Fibroblast of skin of abdomen (primary cell): ENCODE measurements at places on chromosomes 1 and 21.
A peak's percentile ranks its signal among the peaks of the same experiment; 100 is the strongest.

DNA sequence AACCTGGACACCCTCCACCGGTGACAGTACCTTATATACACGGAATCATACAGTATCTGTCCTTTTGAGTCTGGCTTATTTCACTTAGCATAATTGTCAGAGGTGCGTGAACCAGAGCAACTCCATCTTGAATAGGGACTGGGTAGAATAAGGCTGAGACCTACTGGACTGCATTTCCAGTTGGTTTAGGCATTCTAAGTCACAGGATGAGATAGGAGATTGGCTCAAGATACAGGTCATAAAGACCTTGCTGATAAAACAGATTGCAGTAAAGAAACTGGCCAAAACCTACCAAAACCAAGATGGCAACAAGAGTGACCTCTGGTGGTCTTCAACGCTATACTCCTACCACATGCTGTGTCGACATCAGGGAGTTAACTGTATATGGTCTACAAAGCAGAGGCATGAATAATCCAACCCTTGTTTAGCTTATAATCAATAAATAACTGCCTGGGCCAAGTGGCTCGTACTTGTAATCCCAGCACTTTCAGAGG is 1.4 kb upstream of the FDPS start:
- peak; percentile 55 for DNase-seq

- DNase-seq, result no peak
These were observed 16.1 kb downstream of the RBM15 start for GRCh38 chr1:110355321-110355720.

GRCh38 chr1:192491804-192492554 is 83.6 kb upstream of the RGS1 start:
- no peak for DNase-seq

DNA sequence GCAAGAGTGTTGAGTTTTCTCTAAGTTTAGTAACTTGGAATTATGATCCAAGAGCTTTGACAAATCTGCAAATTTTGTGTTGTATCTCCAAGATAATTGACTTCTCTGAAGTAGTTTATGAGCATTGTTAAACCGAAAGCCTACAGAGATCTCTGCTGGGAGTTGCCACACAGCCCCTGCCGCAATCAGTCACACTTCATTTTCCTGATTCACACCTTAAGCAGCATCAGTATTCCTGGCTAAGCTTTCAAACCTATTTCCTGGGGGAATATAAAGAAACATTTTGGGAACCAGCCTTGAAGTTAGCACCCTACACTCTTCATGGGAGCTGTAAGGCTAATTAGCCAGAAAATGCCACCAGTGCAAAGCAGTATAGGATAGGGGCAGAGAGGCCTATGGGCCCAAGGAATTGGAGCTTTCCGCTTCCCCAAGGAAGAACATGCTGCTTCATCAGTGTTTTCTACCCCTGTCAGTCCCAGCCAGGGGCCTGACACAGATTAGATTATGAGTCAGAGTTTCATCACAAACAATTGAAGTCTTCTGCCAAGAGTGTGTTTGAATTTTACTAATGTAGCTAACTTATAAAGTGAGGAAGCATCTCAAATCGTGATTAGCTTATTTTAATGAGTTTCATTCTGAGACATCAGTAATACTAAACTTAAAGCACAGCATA is 23.2 kb upstream of the CACYBP start:
- peak; percentile 53 for DNase-seq

DNA sequence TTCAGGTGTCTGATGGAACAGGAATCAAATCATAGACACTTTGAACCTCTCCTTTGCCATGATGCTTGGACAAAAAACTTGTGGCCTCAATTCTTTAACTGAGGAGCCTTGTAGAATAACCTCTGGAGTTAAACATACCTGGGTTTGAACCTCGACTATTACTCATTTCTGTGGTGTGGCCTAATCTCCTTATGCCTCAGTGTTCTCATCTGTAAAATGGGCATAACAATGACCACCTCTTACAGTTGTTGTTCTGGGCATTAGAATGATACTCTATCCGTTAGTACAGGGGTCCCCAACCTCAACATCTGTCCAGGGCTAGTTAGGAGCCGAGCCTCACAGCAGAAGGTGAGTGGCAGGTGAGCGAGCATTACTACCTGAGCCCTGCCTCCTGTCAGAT is 137.2 kb downstream of the ROR1 start:
- no peak for DNase-seq

- no peak for DNase-seq
These were observed 876 bp downstream of the RAB29 start for GRCh38 chr1:205774198-205775014.

DNA sequence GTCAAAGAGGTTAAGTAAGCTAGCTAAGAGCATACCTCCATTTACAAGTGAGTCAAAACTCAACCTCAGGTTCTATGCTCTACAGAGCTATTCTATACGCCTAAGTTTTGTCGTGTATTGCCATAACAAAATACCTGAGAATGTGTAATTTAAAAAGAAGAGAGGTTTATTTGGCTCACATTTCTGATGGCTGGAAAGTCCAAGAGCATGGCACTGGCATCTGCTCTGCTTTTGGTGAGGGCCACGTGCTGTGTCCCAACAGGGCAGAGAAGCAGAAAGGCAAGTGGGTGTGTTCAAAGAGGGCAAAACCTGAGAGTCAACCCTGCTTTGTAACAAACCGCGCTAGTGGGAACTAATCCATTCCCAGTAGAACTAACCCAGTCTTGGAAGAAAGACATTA is 60.9 kb upstream of the POU2F1 start:
- DNase-seq, result no peak

DNA sequence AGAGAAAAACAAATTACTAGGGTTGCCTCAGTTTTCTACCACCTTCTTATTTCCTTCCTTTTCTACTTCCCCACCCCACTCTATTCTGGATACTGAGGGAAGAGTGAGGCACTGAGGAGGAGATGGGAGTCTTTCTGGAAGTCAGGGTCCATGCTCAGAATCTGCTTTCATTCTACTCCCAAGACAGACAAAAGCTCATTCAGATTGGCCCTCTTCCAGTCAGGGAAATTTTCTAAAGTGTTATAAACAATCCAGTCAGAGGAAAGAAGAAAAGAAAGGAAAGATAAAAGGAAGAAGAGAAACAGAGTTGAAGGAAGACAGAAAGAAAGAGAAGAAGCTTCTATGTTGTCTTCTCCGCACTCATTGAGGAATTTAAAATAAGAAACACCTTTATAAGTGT is 228.6 kb downstream of the COP1 start:
- peak; percentile 6 for DNase-seq

DNA sequence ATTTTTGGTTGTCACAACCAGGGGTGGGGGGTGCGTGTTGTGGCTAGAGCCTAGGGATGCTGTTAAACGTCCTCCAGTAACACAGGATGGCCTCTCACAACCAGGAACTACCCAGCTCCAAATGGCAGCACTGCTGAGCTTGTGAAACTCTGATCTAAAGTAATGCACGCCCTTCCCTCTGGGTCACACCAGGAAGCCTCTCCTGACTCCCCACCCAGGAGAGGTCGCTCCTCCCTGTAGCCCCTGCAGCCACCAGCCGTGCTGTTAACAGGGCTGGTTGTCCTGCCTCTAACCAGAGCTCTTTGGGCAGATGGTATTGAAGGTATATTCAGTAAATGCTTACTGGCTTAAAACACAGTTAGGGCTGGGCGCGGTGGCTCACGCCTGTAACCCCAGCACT is 73.2 kb downstream of the NKAIN1 start:
- DNase-seq, result no peak

DNA sequence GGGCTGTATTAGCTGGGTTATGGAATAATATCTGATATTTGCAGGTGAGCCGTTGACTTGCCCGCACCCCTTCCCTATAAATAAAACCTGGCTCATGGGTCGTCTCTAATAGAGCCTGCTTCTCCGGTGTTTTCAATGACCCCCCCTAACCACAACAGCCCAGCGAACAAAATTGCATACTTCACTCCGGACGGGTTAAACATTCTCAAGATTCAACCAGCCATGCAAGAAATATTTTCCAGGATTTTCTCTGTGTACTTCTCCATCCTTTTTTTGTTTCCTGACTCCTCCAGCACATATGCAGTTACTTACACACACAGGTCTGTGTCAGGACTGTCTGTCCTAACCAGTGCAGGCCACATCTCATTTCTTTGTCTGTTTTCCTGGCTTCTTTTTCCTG is 267.7 kb downstream of the ZNF648 start:
- DNase-seq, result no peak

GRCh38 chr1:62722796-62723195 is 34.6 kb upstream of the DOCK7 start:
- DNase-seq, result no peak

DNA sequence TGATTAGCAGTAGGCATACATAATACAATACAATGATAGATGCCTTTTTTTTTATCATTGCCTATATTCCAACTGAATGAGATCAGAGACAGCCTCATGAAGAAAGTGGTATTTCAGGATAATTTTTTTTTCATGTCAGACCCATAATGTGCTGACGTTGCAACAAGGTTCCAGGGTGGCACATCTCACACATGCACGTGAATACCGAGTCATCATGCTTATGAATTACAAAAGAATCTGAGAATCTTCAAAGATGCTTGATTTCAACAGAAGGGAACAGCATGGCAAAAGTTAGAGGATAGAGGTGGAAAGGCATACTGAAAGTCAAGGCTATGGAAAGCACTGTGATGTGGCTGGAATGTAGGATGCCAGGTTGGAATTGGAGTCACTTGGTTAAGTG is 5.0 kb upstream of the RNF11 start:
- DNase-seq, result peak; percentile 30

DNA sequence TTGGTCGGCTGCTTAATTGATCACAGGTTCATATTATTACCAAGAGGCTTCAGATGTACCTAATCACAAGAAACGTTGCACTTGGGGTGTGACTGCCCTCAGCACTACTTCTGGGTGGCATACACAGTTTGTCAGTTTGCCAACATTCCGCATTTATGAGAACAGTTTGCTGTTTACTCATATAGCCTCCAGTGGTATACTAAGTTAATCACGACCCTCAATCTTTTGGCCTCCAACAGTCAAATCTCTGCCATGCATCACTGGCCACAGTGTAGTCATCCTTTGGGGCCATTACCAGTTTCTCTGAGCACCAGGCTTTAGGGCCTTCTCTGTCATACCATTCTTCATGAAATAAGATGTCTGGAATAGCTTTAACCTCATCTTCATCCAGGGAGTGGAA is 62.8 kb upstream of the BCL9 start:
- no peak for DNase-seq

DNA sequence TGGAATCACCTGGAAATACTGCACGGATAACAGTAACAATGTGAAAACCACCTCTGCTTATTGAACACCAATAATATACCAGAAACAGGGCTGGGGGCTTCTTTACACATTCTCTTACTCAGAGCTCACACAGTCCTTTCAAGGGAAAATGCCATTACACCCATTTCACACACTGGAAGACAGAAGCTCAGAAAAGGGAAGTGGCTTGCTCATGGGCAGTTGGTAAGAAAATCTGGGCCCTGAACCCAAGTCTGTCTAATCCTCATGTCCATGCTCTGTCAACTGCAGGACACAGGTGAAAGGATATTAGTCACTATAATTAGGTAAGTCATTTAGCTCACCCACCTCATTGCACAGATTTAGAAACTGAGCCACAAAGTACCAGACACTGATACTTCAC is 18.6 kb downstream of the C8A start:
- DNase-seq, result no peak

- no peak for DNase-seq
These were observed 564.1 kb upstream of the PLXNA2 start for GRCh38 chr1:208808301-208808700.

DNA sequence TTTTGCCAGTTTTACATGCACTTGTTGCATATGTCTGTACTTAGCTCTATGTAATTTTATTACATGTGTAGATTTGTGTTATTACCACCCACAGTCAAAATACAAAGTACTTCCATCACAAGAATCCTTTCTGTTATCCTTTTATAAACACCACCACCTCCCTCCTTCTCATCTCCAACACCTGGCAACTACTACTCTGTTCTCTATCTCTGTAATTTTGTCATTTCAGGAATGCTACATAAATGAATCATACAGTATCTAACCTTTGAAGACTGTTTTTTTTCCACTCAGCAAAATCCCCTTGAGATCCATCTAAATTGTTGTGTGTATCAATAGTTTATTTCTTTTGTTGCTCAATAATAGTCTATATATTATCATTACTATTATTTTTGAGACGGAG is 64.5 kb upstream of the COP1 start:
- no peak for DNase-seq

DNA sequence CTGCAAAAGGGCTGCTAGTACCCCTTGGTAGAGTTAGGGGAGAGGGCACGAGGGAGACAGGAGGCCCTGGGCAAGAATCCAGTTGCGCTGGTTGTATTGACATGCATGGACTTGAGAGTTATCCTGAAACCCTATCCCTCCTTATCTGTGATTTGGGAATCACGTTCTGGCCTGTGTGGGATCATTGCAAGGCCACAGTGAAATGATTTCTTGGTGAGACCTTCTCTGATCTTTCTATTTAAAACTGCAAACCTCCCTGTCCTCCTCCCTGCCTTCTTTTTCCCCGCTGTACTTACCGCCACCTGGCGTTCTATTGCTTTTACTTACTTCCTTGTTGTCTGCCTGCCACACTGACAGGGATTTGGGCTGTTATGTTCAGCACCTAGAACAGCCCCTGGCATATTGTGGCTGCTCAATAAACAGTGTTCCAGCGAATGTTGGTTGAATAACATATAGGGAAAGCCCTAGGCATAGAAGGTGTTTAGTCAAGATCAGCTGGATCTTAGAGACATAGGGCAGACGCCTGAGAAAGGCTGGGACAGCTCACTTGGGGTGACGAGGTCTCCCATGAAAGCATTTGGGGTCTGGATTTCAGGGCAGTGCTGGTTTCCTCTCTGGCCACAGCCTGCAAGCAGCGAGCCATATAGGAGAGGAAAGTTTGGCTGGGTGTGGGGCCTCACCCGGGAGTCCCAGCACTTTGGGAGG is 25.6 kb downstream of the ALPL start:
- peak; percentile 65 for DNase-seq

GRCh38 chr1:22665752-22666151 is 12.7 kb downstream of the C1QB start:
- DNase-seq, result peak; percentile 26

GRCh38 chr1:217389895-217390294 is 241.0 kb downstream of the GPATCH2 start:
- no peak for DNase-seq

DNA sequence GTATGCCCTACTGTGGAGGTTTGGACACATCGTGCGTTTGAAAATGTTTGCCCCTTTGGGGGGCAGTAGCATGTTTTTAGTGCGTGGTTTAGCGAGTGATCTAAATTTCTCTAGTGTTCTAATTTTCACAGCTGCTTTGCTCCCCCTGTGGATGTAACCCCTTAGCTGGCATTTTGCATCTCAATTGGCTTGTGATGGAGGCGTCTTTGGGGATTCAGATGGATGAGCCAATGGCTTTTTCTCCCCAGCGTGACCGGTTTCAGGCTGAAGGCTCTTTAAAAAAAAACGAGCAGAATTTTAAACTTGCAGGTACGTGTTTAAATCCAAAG is 836 bp downstream of the CDC7 start:
- DNase-seq, result no peak

GRCh38 chr1:115829947-115830346 is 11.0 kb downstream of the NHLH2 start:
- DNase-seq, result no peak

GRCh38 chr1:59674595-59674994 is 140.2 kb upstream of the HOOK1 start:
- DNase-seq, result peak; percentile 32
